ENCODE measurements at places on chromosomes 11 and 22. TPM values are rescaled to one million over a fixed set of nuclear protein-coding genes. Genes with fewer than 3 reads are reported as not detected.

DNA sequence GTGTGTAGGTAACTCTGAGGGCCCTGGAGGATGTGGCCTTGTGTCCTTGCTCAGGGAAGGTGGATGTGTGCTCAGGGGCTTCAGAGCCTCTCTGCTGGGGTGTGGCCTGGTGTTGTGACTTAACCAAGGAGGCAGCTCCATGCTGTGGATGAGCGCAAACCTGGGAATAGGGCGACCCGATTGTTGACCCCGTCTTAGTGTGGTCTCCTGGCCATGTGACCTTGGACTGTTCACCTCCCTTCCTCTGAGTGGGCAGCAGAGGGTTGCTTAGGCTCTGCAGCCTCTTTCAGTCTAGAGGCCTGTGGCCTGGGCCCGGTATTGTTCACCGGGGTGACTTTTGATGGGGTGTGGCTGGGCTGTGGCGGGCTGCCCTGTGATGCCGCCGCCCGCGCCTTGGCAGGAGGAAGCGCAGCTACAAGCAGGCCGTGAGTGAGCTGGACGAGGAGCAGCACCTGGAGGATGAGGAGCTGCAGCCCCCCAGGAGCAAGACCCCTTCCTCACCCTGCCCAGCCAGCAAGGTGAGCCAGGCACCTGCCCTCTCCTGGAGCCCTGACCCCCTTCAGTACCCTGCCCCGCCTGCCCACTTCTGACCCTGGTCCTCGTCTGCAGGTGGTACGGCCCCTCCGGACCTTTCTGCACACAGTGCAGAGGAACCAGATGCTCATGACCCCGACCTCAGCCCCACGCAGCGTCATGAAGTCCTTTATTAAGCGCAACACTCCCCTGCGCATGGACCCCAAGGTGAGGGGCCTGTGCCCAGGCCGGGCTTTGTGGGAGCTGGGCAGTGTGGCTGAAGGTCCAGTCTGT lies 16.7 kb downstream of the INCENP start:
- DNase-seq, result no peak

- no peak for DNase-seq
Measured at GRCh38 chr11:113487622-113488021, 12.4 kb upstream of the DRD2 start.

The DKK3 gene
- 185 TPM for total RNA-seq

- DNase-seq, result no peak
Measured at GRCh38 chr11:102192349-102193066, 82.3 kb downstream of the YAP1 start.

DNA sequence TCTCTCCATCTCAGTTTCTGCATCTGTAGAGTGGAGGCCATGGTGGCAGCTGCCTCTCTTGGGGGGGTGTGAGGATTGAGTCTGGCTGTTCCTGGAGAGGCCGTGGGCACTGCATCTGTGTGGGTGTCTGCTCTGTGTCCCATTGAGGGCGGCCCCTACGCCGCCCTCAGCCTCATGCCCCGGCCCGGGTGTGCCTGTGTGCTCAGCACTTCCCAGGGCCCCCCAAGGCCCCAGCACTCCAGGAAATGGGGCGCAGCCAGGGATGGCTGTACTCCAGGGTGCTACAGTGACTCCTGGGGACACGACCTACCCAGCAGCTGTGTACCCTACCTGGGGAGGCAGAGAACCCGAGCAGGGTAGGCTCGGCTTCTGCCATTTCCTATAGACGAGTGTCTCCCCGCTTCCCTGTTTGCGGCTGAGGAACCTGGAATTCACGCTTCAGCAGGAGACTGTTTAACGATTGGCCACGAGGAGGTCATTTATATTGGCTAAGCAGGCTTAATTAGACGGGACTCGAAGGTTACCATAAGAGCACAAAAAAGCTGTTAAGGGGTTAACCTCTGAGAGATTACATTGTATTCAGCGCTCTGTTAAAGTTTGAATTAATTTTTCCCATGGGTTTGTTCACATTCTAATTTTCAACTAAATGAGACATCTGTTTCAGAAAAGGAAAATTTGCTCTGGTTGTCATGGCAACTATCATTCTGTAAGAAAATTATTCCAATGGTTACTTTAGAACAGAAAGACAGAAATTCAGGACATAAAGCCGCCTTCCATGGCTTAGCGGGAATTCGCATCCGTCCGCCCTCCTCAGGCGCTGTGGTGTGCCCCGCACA lies 76.4 kb downstream of the MPPED1 start:
- no peak for DNase-seq

DNA sequence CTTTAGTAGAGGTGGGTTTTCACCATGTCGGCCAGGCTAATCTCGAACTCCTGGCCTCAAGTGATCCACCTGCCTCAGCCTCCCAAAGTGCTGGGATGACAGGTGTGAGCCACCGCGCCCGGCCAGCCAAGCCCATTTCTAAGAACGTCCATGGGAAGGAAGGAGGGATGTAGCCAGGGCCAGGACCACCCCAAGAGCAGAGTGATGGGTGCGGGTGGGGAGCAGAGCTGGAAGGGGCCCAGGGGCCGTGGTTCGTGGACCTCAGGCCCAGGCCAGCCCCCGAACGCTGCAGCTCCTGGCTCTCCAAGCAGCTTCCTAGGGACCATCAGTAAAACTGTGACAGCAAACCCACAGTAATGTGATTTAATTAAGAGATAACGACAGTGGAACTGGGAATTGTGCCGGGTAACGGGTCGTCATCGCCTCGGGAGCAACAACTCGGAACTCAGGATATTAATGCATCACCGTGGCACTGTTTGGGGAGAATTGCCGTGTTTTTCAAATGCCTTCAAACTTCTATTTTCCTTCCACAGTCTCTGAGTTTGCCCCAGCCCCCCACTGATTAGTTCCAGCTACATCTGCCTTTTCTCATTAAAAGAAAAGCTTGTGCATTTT lies 74.3 kb downstream of the BRD1 start:
- no peak for DNase-seq

DNA sequence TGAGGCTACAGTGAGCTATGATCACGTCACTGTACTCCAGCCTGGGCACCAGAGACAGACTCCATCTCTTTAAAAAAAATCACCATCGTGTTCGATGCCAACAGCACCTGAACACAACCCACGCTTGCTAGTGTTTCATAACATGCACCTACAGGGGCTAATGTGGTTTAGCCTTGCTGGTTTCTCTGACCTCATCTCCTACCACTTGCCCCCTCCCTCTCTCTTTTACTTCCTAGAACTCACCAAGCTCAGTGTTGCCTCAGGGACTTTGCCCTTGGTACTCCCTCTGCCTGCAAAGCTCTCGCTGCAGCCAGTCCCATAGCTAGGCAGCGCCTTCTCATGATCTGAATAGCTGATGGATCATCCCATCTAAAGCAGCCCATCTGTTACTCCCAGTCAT lies 99.8 kb downstream of the FBXO7 start:
- no peak for DNase-seq

DNA sequence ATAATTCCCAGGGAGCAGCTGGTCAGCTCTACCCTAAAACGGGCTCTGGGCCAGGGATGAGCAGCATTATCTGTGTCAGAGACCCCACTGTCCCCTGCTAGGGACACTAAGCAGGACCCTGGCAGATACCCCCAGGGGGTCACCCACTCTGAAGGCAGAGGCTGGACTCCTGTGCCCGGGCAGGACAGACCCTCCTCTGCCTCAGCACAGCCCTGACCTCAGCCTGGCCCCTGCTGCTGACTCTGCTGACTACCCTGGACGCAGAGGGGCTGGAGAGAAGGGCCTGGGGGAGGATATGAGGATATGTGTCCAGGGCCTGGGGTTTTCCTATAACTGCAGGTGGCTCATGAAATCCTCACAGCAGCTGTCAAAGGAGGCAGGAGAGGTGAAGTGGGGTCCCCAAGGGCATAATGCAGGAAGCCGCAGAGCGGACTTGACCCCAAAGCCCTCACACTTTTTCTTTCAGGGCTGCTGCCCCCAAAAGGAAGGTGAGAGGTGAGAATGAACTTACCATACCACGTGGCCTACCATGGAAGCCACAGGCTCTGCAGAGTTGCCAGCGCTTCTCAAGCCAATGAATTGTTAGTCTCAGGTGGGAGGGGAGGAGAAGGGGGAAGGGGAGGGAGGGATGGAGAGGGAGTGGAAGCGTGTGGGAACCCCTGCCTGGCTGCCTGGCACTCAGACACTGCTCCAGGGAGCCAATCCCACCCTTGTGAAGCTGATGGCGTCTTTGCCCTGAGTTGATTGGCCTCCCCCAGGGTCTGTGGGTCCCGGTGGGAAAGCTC lies 76.7 kb upstream of the WNT11 start:
- DNase-seq, result no peak

The SLC25A22 gene
- total RNA-seq, result 15.0 TPM

Measured in occipital lobe (tissue), 3 donors.